ENCODE measurements at places on chromosomes 4 and X.

DNA sequence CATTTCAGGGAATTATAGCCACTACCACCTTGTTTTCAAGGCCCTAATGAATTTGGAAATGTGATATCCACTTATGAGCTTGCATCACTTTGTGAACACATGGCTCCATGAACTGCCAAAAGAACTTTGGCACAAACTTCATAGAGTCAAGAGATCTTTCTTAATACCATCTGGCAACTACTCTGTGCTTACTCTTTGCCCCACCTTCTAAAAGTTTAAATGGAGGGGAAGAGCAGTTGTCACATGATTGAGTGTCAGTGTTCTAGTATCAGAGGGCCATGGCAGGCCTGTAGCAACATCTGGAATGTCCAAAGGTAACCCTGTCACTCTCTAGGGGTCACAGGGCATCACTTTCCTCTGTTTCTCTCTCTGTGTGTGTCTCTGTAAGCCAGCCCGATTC, 2.6 kb upstream of the ADH1B start:
- H3K27me3 ChIP-seq, result peaks cover 1% of the 10 kb centered on the region
- no peaks in the 10 kb centered on the region for H3K36me3 ChIP-seq
- no peak for DNase-seq
- H3K4me3 ChIP-seq, result no peak overlapping the region
- H3K27ac ChIP-seq, result no peak overlapping the region

DNA sequence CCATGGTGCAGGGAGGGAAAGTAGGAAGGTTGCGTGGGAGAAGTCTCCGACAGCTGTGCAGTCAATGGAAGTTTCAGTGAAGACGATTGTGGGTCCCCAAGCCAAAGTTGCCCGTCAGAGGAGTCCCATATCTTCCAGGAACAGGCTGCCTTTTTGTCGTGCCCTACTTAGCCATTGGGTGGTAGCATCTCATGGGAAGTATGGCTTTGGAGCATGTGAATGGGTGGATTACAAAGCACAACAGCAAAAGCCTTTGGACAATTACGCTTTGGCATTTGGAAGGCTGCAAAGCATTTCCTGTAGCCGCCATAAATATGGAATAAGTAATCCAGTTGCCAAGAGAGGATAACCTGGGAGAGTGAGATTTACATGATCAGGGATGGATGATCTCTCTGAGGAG, 300.7 kb upstream of the BOD1L1 start:
- no peak overlapping the region for H3K27ac ChIP-seq
- no peak overlapping the region for H3K4me3 ChIP-seq
- DNase-seq, result no peak
- H3K4me1 ChIP-seq, result peaks cover 34% of the 10 kb centered on the region
- peaks cover 16% of the 10 kb centered on the region for H3K36me3 ChIP-seq

DNA sequence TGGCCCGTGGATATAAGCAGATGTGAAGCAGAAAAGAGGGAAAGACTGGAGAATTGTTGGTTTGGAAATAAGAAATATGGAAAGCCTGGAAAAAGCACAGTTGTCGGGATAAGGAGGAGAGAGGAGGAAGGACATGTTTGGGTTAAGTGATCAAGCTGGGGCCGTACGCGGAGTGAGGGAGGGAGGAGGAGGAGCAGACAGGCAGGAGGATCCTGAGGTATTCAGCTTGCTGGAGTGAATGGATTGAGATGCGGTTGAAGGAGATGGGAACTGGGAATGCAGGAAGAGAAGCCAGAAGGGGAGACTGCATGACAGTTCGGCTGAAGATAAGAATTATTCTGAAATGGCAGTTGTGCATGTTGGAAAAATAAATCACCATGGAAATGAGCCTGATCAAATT, 21.2 kb downstream of the ZFP42 start:
- no peaks in the 10 kb centered on the region for H3K27me3 ChIP-seq
- peaks cover 21% of the 10 kb centered on the region for H3K4me1 ChIP-seq
- DNase-seq, result no peak
- H3K27ac ChIP-seq, result no peak overlapping the region
- no peak overlapping the region for H3K4me3 ChIP-seq
- no peaks in the 10 kb centered on the region for H3K36me3 ChIP-seq

GRCh38 chr4:2076908-2077536, 17.9 kb downstream of the NAT8L start:
- peaks cover 2% of the 10 kb centered on the region for H3K27me3 ChIP-seq

DNA sequence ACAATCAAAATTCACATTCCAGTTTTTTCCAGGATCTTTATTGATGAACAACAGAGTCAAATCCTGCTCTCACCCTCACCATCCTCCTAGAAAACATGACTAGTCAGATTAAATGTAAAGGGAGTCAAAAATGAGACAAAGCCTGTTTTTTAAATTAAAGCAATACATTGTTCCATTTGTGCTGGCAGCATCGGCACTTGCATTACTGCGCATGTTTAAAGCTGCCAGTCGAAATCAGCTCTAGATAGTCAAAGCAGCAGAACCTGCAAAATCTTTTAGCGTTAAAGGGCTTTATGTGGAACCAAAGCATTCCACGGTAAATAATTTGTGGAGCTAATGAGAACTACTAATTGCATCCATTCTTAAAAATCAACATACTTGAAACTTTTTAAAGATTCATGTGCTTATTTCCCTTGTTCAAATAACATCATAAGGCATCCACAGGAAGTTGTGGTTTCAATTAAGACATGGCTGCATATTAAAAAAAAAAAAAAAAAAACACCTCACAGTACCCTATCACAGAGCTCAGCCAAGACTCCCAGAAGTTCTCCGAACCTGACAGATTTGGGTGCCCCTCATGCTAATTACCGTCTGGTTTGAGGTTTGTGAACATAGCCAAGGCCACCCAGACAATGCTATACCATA, 82.2 kb downstream of the SH3KBP1 start:
- no peak overlapping the region for H3K27ac ChIP-seq
- H3K4me3 ChIP-seq, result no peak overlapping the region
- no peaks in the 10 kb centered on the region for H3K27me3 ChIP-seq
- peaks cover 7% of the 10 kb centered on the region for H3K4me1 ChIP-seq
- H3K36me3 ChIP-seq, result no peaks in the 10 kb centered on the region
- no peak for DNase-seq

- H3K36me3 ChIP-seq, result 0 out of 2 replicates have a peak, but pooled peaks cover 4% of the 10 kb centered on the region
- no peaks in the 10 kb centered on the region for H3K27me3 ChIP-seq
- H3K27ac ChIP-seq, result no peak overlapping the region
- no peak for DNase-seq
Measured at GRCh38 chr4:90889171-90889570, 762.0 kb downstream of the CCSER1 start.

GRCh38 chrX:109190542-109190941, 291.3 kb downstream of the GUCY2F start:
- H3K36me3 ChIP-seq, result no peaks in the 10 kb centered on the region
- no peaks in the 10 kb centered on the region for H3K4me1 ChIP-seq
- no peak overlapping the region for H3K4me3 ChIP-seq
- H3K27ac ChIP-seq, result no peak overlapping the region
- DNase-seq, result no peak
- H3K27me3 ChIP-seq, result no peaks in the 10 kb centered on the region

DNA sequence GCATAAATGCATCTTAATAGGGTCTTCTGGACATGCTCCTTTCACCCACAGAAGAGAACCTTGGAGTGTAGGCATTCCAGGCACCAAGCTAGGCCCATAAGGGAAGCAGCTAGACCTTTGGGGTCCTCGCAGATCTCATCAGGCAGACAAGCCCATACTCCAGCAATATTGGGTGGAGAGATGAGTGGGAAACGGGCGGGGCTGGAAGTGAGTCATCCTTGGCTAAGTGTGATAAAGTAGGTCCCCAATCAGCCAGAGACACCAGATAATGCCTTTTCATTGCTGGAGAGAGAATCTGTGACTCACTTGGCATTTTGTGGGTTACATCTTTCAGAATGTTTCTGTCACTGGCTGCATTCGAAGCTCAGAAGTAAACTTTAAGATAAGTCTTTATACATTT, 133.3 kb upstream of the MBNL3 start:
- no peak for DNase-seq
- no peaks in the 10 kb centered on the region for H3K27me3 ChIP-seq
- peaks cover 5% of the 10 kb centered on the region for H3K4me1 ChIP-seq
- H3K4me3 ChIP-seq, result no peak overlapping the region

GRCh38 chr4:5277079-5277478, 225.8 kb downstream of the STK32B start:
- H3K27me3 ChIP-seq, result peaks cover 2% of the 10 kb centered on the region
- H3K27ac ChIP-seq, result no peak overlapping the region
- DNase-seq, result no peak
- H3K4me3 ChIP-seq, result no peak overlapping the region

- peak overlapping the region; percentile 72 for H3K27ac ChIP-seq
- H3K27me3 ChIP-seq, result no peaks in the 10 kb centered on the region
- peaks cover 10% of the 10 kb centered on the region for H3K36me3 ChIP-seq
Measured at GRCh38 chr4:142719854-142720541, 126.1 kb downstream of the INPP4B start.

DNA sequence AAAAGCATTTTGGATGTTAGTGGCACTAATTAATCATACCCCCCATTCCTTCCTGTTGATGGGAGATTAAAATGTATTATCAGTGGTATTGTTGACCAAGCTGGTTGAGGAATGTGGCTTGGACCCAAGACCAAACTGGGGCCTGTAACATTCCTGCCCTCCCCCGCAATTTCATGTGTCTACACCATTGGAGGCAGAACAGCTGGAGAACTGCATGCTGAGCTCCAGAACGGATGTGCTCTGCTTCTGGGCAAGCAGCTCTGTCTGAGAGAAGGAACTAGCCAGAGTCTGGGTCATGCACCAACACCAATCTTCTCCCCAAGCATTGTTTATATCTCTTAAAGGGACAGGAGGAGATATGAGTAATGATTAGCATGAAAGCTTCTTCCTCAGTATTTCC, 185.5 kb downstream of the CEP135 start:
- H3K4me3 ChIP-seq, result no peak overlapping the region
- H3K4me1 ChIP-seq, result no peaks in the 10 kb centered on the region
- H3K36me3 ChIP-seq, result no peaks in the 10 kb centered on the region
- peaks cover 6% of the 10 kb centered on the region for H3K27me3 ChIP-seq
- H3K27ac ChIP-seq, result no peak overlapping the region

DNA sequence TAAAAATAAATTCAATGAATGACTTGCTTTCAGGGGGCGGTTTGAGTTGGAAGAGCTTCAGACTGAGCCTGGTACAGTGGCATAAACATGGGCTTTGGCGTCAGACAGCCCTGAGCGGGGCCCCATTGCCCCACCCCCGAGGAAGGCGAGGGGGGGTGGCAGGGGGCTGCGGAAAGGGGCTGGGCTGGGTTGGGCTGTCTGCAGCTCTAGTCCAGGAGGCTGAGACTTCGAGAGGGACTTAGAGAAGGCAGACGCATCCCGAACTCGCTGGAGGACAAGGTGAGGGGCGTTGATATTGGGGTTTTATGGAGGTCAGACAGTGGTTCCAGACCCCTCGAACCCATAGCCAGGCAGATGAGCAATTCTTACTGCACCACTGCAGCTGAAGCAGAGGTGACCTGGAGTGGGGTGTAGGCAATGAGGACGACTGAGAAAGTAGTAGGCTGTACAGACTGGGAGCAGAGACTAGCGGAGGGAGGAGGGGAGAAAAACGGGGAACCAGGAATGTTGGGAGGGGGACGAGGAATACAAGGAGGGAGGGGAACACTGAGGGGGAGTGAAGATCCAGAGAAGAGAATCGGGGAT, at the start of gene MAGED2:
MAGED2 (plus strand) TSS at position 222 of the 585 bp plus-strand sequence. CDS start 1,587 bp downstream, outside the sequence.
- H3K27me3 ChIP-seq, result peaks cover 13% of the 10 kb centered on the region
- H3K27ac ChIP-seq, result peak within 1 kb of the TSS; percentile 92
- DNase-seq, result no peak
- H3K36me3 ChIP-seq, result peaks cover 10% of the 10 kb centered on the region

- H3K4me1 ChIP-seq, result no peaks in the 10 kb centered on the region
- no peaks in the 10 kb centered on the region for H3K27me3 ChIP-seq
- no peaks in the 10 kb centered on the region for H3K36me3 ChIP-seq
- H3K4me3 ChIP-seq, result no peak overlapping the region
- H3K27ac ChIP-seq, result no peak overlapping the region
- DNase-seq, result no peak
Measured at GRCh38 chrX:29852767-29853166, 362.6 kb upstream of the MAGEB2 start.

GRCh38 chrX:65491620-65492019, 43.0 kb downstream of the LAS1L start:
- no peak overlapping the region for H3K27ac ChIP-seq
- peaks cover 6% of the 10 kb centered on the region for H3K4me1 ChIP-seq
- no peak for DNase-seq
- H3K4me3 ChIP-seq, result no peak overlapping the region
- no peaks in the 10 kb centered on the region for H3K36me3 ChIP-seq
- peaks cover 1% of the 10 kb centered on the region for H3K27me3 ChIP-seq

GRCh38 chrX:153828723-153829548, 1.4 kb downstream of the PDZD4 start:
- no peaks in the 10 kb centered on the region for H3K36me3 ChIP-seq
- no peaks in the 10 kb centered on the region for H3K4me1 ChIP-seq
- DNase-seq, result no peak
- peaks cover 15% of the 10 kb centered on the region for H3K27me3 ChIP-seq
- no peak overlapping the region for H3K27ac ChIP-seq

DNA sequence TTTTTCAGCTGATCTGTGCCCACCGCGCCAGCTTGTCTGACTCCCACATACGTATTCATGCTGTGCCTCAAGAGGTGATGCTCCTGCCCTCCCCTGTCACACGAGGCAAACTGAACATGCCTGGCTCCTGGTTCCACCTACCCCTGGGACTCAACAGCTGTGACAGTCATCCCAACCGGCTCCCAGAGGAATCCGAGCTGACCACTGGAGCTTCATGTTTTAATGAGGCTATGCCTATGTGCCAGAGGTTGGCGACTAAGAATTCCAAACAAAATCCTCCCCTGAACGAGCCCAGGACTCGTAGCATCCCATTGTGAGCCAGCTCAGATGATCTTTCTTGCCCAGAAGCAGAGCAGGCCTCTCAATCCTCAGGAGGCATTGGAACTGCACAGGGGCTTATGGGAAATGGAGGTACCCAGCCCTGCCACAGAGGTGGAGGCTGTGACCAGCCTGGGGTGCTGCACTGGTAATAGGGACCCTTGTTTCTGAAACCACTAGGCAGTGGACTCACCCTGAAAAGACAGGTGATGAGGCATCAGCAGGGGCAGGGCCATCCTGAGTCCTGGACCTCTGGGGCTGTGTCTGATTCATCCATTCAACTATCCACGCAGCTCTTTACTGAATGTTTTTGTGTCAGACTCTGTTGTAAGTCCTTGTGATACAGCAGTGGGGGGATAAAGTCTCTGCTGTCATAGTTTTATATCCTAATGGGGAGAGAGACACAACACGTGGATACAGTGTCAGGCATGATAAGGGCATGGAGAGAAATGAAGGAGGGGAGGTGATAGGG, 325.0 kb downstream of the EVC2 start:
- no peaks in the 10 kb centered on the region for H3K36me3 ChIP-seq
- peaks cover 4% of the 10 kb centered on the region for H3K27me3 ChIP-seq
- H3K27ac ChIP-seq, result no peak overlapping the region
- H3K4me3 ChIP-seq, result no peak overlapping the region

GRCh38 chrX:41722816-41723618, 964 bp upstream of the GPR82 start:
- H3K4me3 ChIP-seq, result no peak overlapping the region
- H3K27ac ChIP-seq, result no peak overlapping the region
- peaks cover 6% of the 10 kb centered on the region for H3K36me3 ChIP-seq
- no peak for DNase-seq

DNA sequence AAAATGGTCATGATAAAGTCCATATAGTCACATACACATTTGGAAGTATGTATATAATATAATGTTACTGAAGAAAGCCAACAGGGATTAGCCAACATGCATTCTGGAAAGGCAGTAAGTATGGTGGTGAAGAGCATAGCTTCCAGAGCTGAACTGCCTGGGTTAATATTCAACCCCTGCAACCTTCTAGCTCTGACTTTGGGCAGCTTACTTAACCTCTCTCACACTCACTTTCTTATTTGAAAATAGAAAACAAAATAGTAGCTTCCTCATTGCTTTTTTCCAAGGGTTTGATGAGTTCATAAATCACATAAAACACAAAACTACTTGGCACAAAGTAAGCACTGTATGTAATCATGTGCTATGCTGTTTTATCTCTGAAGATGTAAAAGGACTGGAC, 216.4 kb downstream of the CHIC2 start:
- H3K36me3 ChIP-seq, result no peaks in the 10 kb centered on the region
- H3K27ac ChIP-seq, result no peak overlapping the region
- H3K4me1 ChIP-seq, result no peaks in the 10 kb centered on the region

All from HFFc6 (cell line).